Islet precursor cell (in vitro differentiated cells): ENCODE measurements at places on chromosomes 7 and 10.

DNA sequence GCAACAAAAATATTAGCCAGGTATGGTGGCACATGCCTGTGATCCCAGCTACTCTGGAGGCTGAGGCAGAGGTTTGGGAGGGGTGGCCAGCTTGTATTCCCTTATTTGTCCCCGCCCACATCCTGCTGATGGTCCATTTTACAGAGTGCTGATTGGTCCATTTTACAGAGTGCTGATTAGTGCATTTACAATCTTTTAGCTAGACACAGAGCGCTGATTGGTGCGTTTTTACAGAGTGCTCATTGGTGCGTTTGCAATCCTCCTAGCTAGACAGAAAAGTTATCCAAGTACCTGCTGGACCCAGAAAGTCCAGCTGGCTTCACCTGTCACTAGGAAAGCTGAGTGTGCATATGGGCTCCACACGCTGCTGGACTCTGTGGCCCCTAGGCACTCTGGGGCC lies 40.0 kb upstream of the RASGEF1A start:
- DNase-seq, result no peak

DNA sequence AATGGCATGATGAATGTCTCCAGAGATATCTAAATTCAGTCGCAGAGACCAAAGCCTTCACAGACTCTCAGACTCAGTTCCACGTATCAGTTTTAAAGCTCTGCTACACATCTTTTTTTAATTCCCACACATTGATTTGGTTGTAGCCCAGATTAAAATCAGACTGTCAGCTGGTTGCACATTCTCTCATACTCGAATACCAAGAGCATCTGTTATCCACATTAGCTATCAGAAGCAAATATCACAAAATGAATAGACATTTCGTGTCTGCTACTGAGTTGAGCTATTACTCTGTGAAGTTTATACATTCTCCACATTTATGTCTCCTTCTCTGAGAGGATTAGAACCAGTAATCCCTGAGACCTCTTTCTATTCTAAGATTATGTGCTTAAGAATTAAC lies 229.2 kb downstream of the GPAM start:
- DNase-seq, result no peak

GRCh38 chr10:102649797-102650654 lies 5.7 kb downstream of the TRIM8 start:
- no peak for DNase-seq

- no peak for DNase-seq
Measured at GRCh38 chr10:26481914-26482550, 43.9 kb downstream of the APBB1IP start.

- no peak for DNase-seq
Measured at GRCh38 chr7:148537435-148537834, 53.1 kb upstream of the C7orf33 start.

GRCh38 chr7:29391262-29391661 lies 172.4 kb upstream of the PRR15 start:
- no peak for DNase-seq

DNA sequence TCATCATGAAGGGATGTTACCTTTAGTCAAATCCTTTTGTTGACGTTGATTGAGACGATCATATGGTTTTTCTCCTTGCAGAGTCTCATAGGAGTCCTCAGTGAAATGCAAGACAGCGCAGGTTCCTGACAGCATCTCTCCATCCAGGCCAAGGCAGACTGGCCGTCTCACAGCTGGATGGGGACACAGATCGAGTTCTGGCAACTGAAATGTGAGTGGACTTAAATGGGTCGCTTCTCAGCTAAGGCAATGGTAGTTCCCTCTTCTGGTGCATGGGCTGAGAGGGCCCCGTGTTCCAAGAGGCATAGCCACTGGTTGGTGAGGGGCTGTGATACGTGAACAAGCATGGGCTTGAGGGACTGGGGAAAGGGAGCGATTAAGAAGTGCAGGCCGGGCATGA lies 99.3 kb upstream of the CPXM2 start:
- DNase-seq, result peak; percentile 27

GRCh38 chr10:15168291-15168785 lies at the start of gene NMT2:
Gene NMT2 (minus strand): TSS chr10:15168693. CDS start chr10:15168612, 81 bp downstream.
- DNase-seq, result no peak

DNA sequence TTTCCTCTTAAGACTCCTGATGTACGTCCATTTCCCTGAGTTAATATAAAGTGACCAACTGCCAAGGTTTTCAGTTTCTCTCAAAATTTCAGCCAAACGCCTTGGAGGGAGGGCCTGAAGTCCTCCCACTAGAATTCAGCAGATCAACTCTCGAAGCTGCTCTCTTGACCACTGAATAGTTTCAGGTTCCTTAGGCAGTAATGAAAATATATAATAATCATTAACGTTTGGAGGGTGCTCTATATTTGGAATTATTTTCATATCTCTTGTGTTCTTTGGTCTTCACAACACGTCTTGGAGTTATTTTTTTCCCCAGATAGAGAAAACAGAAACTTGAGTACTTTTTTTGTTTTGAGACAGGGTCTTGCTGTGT lies 123.6 kb upstream of the SFMBT2 start:
- DNase-seq, result no peak

- DNase-seq, result no peak
Measured at GRCh38 chr10:30228417-30229036, 120.6 kb downstream of the MTPAP start.

- peak; percentile 93 for DNase-seq
Measured at GRCh38 chr10:85642421-85643170, 724.0 kb downstream of the GRID1 start.

DNA sequence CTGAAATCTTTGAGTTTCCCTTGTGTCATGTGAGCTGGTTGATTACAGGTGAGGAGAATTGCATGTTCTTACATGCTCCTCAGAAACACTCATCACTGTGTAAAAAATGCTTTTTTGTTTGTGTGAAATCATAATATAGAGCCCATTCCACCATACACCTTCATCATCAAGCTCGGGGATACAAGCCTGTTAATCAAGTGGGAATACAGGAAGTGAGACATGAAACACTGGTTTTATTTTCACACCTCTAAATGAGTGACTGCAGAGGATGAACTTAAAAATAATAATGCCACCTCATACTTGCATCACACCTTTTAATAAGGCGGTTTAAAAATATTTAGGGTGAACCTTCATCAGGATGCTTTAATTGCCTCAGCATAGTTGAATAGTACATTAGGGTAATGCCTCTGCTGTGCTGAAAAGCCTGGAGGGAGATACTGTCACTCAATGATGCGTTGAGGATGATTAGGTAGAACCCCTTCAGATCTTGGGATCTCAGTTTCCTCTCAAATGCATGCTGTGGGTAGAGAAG lies 164.6 kb downstream of the AUTS2 start:
- no peak for DNase-seq

DNA sequence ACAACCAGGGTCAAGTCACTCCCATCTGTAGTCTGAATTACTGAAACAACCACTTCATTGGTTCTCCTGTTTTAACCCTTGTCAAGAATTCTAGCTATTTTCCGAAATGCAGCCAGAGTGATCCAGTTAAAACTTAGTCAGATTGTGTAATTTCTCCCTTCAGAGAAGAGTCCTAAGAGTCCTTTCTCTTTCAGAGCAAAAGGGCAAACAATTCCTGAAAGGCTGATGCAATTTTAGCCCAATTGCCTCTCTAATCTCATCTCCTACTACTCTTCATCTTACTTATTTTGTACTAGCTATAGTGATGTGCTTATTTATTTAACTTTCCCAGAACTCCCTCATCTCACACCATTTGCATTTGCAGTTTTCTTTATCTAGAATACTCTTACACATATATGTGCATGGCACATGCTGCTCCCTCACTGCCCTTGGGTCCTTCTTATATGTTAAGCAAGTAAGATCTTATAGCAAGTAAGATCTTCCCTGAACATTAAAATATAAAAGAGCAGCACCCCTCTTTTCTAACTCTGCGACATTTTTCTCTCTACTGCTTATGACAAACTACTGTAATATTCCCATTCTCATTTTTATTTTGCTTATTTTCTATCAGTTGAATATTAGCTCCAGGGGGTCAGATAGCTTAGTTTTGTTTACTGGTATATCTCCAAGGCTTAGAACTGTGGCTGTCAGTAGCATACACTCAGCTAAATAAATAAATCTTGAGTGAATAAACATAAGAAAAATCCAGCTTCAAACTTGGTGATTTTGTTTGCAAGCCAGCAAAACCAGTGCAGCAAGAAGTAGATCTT lies 44.6 kb downstream of the HGF start:
- DNase-seq, result no peak

- no peak for DNase-seq
Measured at GRCh38 chr7:44445986-44446671, 44.3 kb downstream of the NUDCD3 start.

- DNase-seq, result peak; percentile 79
Measured at GRCh38 chr7:4006687-4007086, 675.4 kb upstream of the FOXK1 start.

DNA sequence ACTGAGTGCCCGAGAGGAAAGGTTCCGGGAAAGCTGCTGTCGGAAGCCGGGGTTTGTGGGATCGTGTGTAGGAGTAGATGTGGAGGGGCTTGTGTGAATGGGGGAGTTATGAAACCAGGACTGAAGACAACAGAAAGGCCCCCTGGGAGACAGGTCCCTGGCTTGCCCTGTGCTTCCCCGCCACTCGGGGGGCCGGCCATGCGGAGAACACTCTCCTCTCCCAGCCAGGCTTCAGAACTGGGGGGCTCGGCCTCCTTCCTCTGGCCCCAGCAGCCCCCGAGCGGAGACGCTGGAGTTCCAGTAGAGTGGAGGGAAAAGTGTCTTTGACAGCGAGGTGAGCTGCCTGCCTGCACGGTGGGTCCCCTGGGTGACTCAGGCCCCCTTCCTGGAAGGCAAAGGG lies 185.0 kb downstream of the MGMT start:
- no peak for DNase-seq

DNA sequence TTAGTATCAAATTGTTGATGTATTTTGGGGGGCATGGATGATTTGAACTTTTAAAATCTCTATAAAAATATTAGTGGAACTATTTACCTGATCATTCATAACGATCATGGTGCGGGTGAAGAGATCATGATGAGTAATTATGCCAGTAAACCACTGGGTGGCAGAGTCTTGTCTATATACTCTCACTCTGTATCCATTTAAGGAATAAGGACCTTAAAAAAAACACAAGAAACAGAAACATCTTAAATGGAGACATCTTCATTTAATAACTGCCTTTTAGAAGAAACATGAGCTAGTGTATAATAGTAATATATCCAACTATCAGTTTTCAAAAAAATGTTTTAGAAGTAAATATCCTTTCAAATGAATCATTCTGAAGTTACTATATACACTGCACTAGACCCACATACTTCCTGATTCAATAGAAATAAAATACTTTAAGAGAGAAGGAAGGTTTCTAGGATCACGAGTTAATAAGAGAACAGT lies 84.0 kb downstream of the NRBF2 start:
- no peak for DNase-seq

GRCh38 chr7:130878785-130879184 lies 144.8 kb upstream of the KLF14 start:
- DNase-seq, result no peak

GRCh38 chr10:122044045-122044661 lies 55.2 kb downstream of the TACC2 start:
- peak; percentile 63 for DNase-seq

GRCh38 chr10:50538555-50539398 lies 85.0 kb downstream of the SGMS1 start:
- DNase-seq, result peak; percentile 78

DNA sequence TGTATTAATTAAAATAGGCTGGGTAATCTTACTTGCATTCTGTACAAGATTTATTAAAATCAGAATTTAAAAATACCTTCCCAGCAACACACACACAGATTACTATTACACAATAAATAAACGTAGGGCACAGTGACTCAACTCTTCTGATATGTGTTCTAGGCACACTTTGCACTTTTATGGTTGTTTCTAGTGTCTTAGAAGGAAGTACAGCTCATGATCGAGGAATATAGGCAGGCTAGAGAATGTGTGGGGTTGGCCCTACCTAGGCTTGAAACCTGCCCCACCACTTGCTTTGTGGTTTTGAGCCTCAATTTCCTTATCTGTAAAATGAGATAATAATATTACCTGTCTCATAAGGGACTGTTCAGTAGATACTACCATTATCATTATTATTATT lies 30.5 kb downstream of the ARMC3 start:
- DNase-seq, result no peak

GRCh38 chr7:68143345-68143744 lies 1146.7 kb downstream of the TYW1 start:
- no peak for DNase-seq

DNA sequence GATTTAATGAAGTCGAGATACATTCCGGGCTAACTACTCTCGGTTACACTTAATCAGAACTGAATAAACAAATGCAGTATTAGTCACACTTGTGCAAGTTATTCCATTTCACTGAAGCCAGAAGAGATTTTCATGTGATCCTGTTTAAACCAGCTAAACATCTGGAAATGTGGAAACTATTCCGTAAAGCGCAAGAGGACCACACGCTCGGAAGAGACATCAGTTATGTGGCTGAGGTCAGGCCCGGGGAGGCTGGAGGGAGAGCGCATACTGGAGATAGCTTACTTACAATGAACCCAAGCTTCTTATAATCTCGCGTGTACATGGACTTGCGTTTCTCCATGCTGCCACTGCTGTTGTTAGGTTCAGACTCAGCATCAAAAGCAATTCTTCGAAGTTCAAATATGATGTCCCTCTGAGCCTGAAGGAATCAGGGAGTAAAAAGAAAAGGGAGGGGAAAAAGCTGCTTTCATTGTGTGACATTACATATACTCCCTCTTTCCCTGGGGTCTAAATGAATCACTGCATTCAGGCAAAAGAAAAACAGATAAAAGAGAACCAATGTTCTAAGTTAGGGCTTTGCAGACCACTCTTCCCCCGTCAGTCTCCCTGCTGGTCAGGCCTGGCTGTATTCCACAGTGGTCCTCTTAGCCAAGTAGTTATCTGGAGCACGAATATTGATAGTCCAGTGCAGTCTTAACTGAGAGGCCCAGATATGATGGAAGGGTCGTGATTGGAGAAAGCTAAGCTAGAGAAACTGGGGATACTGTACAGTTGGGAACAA lies 237.4 kb downstream of the ELMO1 start:
- no peak for DNase-seq

DNA sequence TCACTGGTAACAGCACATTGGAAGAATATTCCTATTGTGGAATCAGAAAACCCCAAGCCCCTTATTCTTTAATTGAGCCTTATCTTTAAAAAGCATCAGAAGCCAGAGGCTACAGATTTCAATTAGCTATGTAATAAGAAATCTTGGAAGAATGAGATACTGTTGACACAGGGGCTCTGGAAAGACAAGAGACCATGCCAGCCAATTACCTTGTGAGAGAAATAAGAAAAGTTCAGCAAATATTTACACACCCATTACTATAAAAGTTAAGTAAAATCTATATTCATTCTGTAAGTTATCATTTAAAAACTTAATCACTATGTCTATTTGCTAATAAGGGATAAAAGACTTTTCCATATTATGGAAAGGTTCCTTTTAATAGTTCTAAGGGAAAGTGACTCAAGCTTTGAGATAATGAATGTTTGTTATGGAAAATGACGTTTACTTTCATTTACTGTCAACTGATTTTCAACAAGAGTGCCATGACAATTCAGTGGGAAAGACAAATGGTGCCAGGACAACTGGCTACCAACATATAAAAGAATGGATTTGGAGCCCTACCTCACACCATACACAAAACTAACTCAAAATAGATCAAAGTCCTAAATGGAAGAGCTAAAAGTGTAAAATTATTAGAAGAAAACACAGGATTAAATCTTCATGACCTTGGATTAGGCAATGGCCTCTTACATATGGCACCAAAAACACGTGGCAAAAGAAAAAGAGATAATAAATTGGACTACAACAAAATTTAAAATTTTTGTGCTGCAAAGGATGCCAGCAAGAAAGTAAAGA lies 28.3 kb downstream of the ZFAND2A start:
- DNase-seq, result no peak
